Camera-type eye (tissue), 1 donor: ENCODE measurements at places on chromosomes 5 and 9. TPM values are rescaled to one million over a fixed set of nuclear protein-coding genes. Genes with fewer than 3 reads are reported as not detected.

The PCDHGA9 gene
- 21.7 TPM for total RNA-seq

The NR5A1 gene
- total RNA-seq: not detected

The KYAT1 gene
- total RNA-seq: 13.0 TPM

The GFI1B gene
- total RNA-seq: 1.4 TPM

The SLC34A1 gene
- total RNA-seq: not detected

The FAXDC2 gene
- total RNA-seq: 23.8 TPM
